ENCODE measurements at places on chromosomes 2 and 18.

DNA sequence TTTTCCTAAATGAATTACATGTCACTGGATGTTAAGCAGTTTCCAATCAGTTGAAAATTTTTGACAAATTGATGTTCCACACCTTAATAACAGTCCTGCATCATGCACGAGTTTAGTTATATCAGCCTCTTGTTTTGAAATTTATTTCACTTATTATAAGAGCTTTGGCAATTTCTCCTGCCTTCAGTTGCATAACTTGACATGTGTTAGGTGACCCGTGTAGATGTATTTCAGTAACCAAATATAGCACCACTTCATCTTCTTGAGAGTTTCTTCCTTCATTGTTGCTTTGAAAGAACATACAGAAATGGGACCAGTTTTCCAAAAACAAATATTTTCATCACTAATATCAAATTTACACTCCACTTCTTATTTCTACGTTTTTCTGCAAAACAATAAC is 202.7 kb downstream of the PDE11A start:
- no peak for DNase-seq

DNA sequence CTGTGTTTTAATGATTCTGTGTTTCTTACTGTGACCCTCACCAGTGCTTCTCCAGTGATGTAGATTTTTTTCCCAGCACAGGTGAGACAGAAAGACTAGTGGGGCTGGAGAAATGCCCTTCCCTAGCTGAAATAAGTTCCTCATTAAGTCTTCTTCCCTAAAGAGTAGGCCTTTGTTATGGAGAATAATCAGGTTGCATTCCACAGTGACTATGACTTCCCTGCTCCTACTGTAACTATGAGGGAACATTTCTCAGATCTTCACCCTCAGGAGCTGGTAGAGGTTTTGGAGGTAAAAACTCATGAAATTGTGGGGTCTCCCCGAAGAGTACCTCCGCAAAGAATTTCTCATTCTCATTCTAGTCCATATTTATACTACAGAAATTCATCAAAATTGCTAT is 286.2 kb downstream of the GRB14 start:
- no peak for DNase-seq

GRCh38 chr2:54287532-54287931 is 31.5 kb upstream of the TSPYL6 start:
- no peak for DNase-seq

- no peak for DNase-seq
Measured at GRCh38 chr2:143442193-143442592, 313.0 kb downstream of the ARHGAP15 start.

DNA sequence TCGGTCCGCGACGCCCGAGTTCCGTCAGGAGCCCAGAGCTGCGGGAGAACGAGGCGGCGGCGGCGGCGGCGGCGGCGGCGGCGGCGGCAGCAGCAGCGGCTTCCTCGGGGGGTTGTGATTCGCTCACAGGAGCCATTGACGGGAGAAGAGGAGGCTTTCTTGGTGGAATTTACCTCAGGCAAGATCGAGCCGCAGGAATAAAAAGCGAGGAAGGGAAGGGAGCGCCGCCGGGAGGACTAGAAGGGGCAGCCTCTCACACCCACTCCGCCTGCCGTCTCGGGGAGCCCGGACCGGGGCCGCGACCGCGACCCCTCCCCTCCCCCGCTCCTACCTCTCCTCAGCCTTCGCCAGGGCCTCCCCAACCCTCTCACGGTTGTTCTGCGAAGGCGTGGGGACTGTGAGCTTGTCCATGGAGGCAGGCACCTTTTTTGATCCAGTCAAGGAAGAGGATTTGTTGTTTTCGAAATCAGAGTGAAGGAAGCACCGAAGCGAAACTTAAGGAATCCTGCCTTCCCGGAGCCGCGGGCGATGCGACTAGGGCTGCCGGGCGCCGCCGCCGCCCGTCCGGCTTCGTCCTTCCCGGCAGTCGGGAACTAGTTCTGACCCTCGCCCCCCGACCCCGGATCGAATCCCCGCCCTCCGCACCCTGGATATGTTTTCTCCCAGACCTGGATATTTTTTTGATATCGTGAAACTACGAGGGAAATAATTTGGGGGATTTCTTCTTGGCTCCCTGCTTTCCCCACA is 506 bp downstream of the BMPR2 start:
- peak; percentile 49 for DNase-seq

DNA sequence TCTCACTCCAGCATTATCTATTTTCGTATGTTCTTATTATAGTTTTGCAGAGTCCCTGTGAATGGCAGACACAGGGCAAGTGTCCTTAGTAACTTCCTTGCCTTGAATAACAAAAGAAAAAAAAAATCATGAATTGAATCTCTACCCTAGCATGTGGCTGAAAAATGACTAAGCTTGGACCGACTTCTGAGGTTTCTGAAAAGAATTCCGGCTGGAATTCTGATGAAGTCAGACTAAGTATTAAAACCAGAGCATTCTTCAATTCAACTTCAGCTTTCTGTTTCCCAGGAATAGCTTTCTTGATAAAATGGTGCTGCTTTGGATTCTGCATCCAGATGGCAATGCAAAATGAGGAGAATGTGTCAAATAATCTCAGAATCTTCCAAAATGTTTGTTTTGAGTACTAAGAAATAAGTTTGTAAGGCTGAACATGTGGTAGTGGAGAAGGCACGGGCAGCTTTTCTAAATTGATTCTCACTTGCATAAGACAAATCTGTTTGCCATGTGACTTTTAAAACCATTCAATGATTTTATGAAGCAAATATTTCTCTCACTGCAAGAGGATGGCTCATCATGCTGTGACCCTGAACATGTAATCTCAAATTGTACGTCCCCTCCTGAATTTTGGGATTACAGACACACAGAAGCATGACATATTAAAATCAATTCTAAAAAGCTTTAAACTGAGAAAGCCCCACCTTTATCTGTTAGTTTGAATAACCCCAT is 1462.8 kb upstream of the LRRTM1 start:
- no peak for DNase-seq

GRCh38 chr2:158004126-158004764 is 97.4 kb upstream of the UPP2 start:
- no peak for DNase-seq

DNA sequence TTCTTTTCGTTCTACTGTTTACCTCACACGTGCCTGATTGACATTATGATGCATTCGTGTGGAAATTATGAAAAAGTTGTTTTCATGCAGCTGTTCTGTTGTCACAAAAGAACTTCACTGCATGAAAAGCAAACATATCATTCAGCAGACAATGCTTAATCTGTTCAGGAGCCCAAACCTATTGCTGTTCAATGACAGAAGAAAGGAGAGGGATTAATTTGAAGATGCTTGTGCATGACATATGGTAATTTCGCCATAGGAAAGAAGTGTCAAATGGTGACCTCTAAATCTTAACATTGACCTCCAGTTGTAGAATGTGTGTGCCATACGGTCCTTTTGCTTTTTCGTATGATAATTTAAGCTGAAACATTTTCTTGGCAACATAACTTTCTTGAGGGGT is 124.5 kb downstream of the WDR7 start:
- no peak for DNase-seq

DNA sequence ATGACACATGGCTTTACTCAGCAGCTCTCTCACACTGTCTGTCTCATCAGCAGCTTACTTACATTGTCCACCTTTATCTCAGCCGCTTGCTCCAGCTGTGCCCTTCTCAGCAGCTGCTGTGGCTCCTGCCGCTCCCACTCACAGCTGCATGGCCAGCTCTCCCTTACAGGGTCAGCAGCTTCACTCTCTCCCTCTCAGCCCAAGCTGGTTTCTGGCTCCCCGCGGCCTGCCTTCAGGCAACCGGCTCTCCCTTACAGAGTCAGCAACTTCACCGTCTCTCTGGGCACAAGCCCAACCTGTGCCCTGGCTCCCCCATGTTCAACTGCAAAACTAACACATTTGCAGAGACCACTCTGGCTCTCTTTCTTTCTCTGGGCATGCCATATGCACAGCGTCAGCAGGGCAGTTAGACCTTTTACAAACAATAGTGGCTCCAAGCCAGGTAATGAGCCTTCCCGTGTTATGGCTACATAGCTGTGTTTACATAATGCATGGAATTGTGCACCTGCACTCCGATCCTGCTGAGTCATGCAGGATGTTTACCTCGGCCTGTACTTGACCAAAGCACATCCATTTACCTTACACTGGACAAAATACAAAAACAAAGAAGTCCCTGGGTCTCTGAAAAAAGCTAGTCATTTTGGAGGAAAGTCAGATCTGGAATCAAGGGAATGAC is 167.3 kb downstream of the DOK6 start:
- no peak for DNase-seq

DNA sequence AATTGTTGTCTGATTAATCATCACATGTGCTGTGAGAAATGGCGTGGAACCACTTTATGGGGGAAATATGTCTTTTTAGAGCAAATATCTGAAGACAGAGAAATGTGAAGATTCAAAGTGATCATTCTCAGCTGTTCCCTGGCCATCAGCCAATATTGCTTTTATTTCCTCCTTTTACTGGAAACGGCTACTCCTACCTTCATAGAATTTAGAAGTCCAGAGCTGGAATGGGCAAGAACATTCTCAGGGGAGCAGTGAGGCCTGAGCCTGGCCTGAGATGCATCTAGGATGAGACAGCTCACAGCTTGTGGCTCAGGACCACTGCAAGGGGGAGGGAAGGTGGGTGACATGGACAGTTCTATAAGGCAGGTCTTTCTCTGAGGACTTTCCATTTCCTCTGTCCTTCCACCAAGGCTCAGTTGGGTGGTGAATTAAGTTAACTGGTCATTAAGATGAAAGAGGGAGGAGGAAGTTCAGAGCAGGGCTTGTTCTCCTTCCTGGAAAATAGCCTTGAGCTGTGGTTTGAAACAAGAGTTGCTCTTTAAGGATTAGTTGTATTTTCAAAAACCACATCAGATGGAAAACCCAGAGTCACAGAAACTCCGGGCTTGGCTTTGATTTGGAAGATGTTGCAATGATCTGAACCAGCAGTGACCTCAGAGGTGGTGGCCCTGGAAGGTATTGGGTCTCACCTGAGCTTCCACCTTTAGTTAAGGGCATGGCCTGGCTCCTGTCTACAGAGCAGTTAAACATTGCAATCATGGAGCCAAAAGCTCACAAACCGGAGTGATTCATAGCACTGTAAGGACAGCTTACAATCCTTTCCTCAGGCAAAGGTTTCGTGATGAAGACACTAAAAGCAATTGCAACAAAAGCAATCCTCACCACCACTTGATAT is 144.3 kb downstream of the VAPA start:
- no peak for DNase-seq

DNA sequence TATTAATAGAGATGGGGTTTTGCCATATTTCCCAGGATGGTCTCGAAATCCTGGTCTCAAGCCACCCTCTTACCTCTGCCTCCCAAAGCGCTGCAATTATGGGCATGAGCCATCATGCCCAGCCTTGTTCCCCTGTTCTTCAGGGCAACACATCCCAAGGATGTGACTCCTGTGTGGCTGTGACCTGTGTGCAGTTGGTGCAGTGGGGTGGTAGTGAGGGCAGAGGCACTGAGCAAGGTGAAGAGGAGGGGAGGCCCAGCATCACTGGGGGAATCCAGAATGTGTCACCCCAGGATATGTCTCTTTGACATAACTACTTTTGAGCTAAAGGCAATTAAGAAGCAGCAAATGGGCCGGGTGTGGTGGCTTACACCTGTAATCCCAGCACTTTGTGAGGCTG is 23.4 kb downstream of the CENPA start:
- DNase-seq, result no peak

GRCh38 chr2:240532031-240532775 is 25.6 kb downstream of the ANKMY1 start:
- no peak for DNase-seq

- DNase-seq, result no peak
Measured at GRCh38 chr2:28163627-28164279, 228.9 kb upstream of the FOSL2 start.

- no peak for DNase-seq
Measured at GRCh38 chr2:232349946-232350635, 28.5 kb upstream of the ALPP start.

- DNase-seq, result no peak
Measured at GRCh38 chr2:40192864-40193669, 258.8 kb downstream of the SLC8A1 start.

- no peak for DNase-seq
Measured at GRCh38 chr2:101479810-101480209, 4.9 kb upstream of the RFX8 start.

DNA sequence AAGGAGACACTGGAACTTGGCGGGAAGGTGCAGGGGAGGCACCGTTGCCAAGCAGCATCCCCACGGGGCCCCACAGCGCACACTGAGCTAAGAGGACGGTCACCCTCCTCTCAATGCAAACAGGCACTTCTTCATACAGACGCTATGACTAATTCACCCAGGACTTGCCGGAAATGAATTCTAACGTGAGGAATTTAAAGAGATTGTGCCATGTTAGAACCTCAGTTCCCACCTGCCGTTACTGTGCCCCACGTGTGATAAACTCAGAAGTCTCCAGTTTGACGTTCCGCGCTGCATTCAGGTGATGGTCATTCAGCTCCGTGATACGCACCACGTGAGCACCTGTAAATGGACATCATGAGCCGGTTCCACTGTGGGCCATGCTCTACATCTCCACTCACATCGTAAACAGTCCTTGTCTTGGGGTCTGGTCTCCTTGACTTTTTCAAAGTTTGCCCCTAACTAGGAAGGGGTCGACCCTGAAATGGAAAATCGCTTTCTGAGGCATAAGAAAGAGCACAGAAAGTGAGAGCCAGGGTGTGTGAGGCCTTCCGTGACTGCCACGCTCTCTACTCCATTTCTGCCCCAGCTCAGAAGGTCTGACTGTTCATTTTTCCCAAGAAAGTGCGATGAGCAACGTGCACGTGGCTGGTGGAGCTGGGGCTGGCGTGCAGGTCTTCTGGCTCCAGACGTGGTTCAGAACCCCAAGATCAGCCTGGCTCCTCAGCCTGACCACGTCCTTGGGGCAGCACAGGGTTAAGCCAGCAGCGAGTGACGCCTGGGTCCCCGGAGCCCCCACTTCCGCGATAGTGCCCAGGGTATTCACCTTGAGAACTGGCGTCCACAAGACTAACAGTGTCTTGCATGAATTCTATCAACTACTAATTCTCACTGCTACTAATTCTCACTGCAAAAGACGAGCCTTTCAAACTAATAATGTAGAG is 35.1 kb downstream of the TMEM18 start:
- no peak for DNase-seq

DNA sequence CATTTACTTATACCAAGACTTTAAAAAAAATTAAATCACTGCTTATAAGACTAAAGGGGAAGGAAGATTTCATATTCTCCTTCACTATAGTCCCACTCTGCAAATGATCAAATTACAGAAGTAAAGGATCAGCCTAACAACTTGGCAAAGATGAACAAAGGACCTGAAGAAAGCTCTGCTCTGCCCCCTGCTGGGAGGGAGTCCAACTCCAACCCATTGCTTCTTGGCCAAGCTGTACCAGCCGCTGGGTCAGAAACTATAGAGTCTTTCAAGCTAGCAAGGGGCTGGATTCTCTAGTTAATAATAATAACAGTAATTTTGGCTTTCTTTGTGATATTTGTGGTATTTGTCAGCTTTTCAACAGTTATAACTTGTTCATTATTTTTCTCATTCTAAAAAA is 927.0 kb upstream of the CRIM1 start:
- peak; percentile 25 for DNase-seq

- DNase-seq, result no peak
Measured at GRCh38 chr2:119248751-119249150, 25.1 kb downstream of the STEAP3 start.

GRCh38 chr18:69000366-69000765 is 202.5 kb downstream of the CCDC102B start:
- DNase-seq, result no peak

GRCh38 chr2:122083256-122084048 is 328.0 kb downstream of the TSN start:
- DNase-seq, result no peak

GRCh38 chr2:109638795-109639194 is 24.6 kb downstream of the SOWAHC start:
- DNase-seq, result no peak

GRCh38 chr2:75952173-75952572 is 241.5 kb upstream of the GCFC2 start:
- no peak for DNase-seq
